Chondrocyte (in vitro differentiated cells): ENCODE measurements at places on chromosomes 5 and 9. TPM values are rescaled to one million over a fixed set of nuclear protein-coding genes. Genes with fewer than 3 reads are reported as not detected.

GRCh38 chr5:10665799-10666198 is 95.2 kb downstream of the DAP start:
- no peak for DNase-seq

Gene CAMK2A
- total RNA-seq, result 0.24 TPM in 1 of 3 replicates, not detected in the others

DNA sequence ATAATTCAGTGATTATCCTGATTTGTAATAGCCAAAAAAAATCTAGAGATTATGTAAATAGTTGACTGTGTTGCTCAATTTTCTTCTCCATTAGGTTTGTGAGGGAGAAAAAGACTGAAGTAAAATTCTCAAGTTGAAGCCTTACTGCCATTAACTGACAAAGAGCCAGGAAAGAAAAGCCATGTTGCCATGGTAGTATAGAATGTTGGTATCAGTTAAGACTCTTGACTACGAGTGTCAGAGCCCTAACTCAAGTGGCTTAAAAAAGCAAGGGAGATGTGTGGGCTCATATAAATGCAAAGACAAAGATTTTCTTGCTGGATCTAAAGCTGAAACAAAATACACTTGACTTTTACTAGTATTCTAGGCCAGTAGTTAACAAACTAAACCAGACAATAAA is 571.7 kb downstream of the KCTD16 start:
- DNase-seq, result no peak

Gene SPAG8
- total RNA-seq, result 0.30 to 3.3 TPM (median 0.82 TPM) in 3 replicates

DNA sequence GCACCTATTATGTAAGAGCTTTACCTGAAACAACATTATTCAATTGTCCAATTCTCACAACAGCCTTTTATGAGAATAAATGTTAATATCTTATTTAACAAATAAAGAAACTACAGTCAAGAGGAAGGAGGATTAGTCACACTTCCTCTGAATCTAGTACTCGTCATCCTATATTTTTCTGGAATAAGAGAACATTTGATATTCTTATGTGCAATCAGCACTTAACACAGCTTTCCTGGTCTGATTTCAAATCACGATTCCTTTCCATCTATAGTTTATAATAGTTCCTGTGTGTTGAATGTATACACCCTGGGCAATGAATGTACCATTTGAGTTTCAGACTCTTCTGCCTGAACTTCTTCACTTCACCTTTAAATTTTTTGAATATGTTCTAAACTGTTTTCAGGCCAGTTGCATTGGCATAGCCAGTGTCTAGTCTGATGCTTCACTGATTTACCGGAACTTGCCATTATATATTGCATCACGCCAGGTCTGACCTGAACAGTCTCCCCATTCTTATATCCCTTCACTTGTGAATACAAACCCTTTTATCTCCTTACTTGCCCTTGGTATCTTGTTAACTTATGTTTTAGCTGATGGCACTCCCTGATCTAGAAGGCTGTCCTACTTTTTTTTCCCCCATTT is 698.3 kb downstream of the MAT2B start:
- no peak for DNase-seq

Gene HTR4
- total RNA-seq, result not detected in 3 replicates

DNA sequence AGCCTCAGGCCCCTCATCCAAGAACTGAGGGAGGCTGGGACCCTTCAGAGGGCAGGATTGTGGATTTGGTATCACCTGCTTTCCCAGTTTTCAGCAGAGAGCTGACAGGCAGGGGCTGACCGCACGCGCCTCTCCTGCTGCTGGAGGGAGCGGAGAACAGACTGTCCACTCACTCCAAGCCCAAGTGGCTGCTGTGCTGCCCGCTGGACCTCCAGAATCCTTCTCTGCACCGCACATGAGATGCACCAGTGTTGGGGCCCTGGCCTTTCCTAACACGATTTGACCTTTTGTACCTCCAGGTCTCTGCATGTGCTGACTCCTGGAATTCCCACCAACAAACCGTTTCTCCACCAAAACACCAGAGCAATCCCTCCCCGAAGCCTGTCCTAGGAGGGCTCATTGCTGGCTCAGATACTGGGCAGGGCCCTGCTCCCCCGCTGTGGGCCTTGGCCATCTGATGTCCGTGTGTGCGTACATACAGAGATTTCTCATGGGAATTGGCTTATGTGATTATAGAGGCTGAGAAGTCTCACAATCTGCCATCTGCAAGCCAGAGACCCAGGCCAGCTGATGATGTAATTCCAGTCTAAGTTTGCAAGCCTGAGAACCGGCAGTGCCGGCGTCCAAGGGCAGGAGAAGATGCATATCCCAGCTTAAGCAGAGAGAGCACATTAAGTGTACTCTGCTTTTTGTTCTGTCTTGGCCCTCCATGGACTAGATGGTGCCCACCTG is 141.7 kb downstream of the GADD45G start:
- DNase-seq, result no peak

Gene ST8SIA4
- 0.42 TPM in 1 of 3 replicates, not detected in the others for total RNA-seq

Gene ARID3C
- 0.20 TPM in 1 of 3 replicates, not detected in the others for total RNA-seq

- no peak for DNase-seq
These were observed 26.0 kb downstream of the TMEM174 start for GRCh38 chr5:73198833-73199592.

Gene PCDHB9
- total RNA-seq, result 3.1 to 4.8 TPM (median 3.7 TPM) in 3 replicates

Gene BSPRY
- not detected in 3 replicates for total RNA-seq

Gene GABRB2
- total RNA-seq, result not detected in 3 replicates

GRCh38 chr5:97531549-97531948 is 348.5 kb upstream of the RIOK2 start:
- no peak for DNase-seq
